Activated CD4-positive, CD25-positive, alpha-beta regulatory T cell treated with anti-CD3 and anti-CD28 coated beads, Interleukin-2, amount 50 U/mL, for 24 hours (primary cell): ENCODE measurements at places on chromosomes 16 and 17.

DNA sequence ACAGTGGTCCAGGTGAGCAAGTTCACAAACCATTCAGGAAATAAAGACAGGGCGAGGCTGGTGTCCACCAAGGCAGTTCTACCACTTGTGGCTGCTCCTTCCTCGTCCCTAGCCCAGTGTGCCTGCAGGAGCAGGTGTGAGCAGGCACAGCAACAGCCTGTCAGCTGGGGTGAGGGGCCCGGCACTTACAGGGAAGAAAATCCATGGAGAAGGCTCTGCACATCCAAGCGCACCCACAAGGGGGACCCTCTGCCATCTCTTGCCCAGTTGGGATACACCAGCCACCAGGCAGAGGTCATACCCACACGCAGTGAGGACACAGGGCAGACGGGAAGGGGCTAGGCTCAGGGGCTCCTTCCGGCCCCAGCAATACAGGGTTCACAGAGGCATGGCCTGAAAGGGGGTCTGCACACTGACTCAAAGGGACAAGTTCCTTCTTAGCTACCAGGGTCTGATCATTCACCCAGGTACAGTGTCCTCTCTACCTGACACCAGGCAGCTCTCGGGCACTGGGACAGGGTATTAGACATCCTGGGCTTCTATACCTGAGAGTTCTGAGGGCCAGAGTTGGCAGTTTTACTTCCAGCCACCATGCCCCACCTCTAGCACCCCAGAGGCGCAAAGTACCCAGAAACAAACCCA is 27.0 kb downstream of the CDIP1 start:
- no peak for ATAC-seq

- ATAC-seq = no peak
Observed at GRCh38 chr17:7238420-7239090, 702 bp downstream of the PHF23 start.

- no peak for ATAC-seq
Observed at GRCh38 chr17:70434536-70435490, 265.5 kb downstream of the KCNJ2 start.

- ATAC-seq = no peak
Observed at GRCh38 chr17:39144416-39144840, 7.0 kb downstream of the PLXDC1 start.

DNA sequence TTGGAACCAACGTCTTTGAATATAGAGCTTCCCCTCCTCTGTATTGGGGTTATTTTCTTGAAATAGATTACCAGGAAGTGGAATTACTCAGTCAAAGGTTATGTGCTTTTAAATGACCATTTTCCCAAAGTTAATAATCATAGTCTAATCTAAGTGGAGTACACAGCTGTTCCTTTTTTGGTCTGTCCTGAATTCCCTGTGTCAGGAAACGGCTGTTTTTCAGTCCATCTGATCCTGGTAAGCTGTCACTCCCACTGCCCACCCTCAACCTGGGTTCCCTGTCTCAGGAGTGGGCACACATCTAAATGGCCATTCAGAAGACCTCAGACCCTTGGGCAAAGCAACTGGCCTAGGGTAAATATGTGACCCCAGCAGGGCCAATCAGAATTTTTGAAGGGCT is 57.6 kb upstream of the KSR1 start:
- ATAC-seq = no peak

DNA sequence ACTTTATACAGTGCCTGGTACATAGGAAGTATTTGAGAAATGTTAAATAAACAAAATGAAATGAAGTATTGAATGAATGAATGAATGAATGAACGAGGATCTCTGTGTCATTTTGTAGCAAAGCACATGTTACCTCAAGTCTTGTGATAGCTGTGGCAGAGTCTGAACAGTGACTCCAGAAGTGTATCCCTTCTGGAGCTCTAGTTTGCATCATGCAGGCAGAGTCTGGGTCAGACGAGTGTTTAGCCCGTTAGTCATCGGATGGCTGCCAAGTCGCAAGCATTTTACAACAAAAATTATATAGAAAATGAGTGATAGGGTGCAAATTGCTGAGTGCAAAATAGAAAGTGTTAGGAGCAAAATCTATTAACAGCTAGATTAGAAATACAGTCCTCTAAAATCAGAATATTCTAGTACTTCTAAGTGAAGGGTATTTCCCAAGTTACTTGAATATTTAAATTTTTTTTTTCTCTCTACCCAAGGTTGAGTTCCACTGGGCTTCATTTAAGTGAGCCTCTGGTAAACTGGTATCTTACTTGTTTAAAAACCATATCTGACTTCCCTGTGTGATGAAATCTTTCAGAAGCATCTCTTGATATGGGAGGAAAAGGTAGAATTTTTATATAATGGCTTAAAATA is 113.3 kb downstream of the FTO start:
- no peak for ATAC-seq

DNA sequence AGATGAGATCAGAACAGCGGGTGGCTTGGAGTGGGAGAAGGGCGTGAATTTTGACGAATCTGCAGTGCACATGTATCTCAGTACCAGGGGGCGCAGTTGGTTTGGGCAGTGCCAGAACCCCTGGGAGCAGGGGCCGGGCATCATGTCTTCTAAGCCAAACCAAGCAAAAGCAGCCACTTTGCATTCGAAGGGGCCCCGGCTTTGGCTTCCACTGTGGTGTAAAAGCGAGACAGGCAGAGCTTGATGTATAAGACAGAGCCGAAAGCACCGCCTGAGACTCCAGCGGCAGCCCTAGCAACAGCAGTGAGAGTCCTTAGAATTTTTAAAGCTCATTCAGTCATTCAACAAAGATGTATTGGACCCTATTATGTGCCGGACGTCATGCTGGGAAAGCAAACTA is 3.8 kb upstream of the XYLT1 start:
- no peak for ATAC-seq

DNA sequence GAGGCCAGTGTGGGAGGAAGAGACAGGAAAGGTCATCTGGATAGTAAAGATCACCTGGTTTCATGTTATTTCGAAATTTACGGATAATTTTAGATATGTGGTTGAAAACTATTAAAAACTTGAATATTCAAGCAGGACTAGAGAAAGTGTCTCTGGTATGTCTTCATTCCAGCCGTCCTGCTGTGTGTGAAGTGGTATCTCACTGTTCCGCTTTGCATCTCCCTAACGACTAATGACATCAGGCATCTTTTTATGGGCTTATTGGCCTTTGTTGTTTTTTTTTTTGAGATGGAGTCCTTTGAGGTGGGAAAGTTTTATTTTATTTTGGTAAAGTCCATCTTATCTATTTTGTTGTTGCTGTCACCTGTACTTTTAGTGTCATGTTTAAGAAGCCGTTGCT is 214.4 kb upstream of the CHMP6 start:
- ATAC-seq = no peak

DNA sequence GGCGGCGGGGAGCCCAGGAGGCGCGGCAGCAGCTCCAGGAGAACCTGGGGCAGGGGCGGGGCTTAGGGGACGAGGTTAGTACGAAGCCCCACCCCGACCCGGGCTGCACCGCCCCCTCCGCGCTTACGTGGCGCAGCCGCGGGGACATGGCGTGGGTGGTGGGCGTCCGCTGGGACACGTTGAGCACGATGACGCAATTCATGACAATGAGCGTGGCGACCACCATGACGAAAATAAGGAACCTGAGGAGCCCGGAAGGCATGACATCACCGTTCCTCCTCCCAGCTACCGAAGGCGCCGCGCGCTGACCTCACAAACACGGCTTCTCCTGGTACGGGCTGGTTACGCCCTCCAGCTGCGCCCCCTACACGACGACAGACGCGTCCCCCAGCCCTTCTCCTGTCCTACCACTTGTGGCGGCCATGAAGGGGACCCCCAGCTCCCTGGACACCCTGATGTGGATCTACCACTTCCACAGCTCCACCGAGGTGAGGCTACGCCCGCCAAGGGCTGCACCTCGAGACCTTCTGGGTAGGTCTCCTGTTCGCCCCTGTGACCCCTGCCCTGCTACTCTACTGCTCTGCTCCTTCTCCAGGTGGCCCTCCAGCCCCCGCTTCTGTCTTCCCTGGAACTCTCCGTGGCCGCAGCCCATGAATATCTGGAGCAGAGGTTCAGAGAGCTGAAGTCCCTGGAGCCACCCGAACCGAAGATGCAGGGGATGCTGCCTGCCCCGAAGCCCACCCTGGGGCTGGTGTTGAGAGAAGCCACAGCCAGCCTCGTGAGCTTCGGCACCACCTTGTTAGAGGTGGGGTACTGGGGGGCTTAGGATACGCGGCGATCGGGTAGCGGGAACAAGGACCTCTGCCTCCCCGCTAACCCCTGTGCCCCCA is at the start of gene C17orf107:
Gene C17orf107, plus strand, starts transcription at position 196 of the 890 bp plus-strand sequence. Its CDS starts 227 bp downstream, at position 423.
- peak; percentile 82 for ATAC-seq

DNA sequence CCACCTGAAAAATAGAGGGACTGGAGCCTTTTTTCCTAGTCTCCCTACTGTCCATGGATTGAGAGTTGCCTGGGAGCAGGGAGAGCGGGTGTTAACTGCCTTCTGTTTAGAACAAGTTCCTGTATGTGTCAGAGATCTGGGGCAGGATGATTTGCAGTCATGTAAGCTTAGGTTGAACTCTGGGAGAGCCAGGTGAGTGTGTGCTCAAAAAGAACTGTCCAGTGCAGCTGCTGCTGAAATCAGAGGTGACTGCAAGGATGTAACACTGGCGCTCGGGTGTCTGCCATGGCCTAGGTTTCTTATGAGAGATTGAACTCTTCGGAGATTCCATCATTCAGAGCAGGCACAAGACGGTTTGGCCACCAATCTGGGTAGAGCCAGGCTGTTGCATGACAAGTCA is 432.5 kb downstream of the CDH13 start:
- ATAC-seq = no peak

DNA sequence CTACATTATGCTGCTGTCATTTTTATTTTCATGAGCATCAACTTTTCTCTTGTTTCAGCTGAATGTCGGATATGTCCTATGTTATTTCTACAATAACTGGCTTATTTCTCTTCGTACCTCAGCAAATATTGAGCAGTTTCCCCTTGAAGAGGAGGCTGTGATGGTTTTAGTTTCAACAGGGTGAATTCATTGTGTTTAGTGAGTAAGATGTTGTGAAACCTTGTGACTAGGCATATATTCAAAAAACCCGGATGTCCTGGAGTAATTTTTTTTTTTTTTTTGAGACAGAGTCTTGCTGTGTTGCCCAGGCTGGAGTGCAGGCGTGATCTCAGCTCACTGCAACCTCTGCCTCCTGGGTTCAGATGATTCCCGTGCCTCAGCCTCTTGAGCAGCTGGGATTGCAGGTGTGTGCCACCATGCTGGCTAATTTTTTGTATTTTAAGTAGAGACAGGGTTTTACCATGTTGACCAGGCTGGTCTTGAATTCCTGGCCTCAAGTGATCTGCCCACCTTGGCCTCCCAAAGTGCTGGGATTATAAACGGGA is 11.1 kb downstream of the CPD start:
- no peak for ATAC-seq

GRCh38 chr16:68995011-68995504 is 110.4 kb upstream of the HAS3 start:
- ATAC-seq = no peak

DNA sequence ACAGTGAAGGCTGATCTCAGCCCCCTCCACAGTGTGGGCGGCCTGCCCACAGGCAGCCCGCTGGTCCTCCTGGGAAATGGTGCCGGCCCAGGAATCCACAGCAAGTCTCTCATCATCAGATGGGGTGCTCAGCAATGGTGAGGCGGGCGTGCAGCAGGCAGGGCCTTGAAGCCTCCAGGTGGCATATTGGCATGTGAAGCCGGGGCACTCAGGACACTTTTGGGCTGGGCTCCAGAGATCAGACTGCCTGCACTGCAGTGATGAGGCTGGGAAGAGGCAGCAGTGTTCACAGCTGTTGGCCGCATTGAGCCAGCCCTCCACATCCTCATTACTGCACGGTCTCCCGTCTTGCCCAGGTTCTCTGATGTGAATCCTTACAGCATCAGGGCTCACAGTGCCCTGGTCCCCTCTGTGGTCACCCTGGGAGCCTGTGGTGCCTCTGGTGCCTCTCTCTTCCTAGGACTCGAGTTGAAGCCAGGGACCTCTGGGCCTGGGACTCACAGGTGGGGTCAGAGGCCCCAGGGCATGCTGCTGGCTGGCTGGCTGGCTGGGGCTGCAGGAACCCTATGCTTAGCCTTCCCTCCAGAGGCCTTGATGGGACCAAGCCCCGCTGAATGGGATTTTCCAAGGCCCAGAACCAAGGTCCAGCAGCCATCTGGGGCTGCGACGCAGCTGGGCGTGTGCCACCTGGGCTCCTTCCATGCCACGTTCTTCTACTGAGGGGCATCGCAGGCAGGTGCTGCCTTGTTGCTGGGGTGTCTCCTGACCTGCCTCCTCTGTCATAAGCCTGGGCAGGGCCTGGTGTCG is 48.6 kb downstream of the TNFRSF13B start:
- ATAC-seq = no peak

- no peak for ATAC-seq
Observed at GRCh38 chr17:29891131-29891530, 38.9 kb downstream of the SSH2 start.

GRCh38 chr17:34874478-34874877 is 86.8 kb downstream of the CCT6B start:
- ATAC-seq = no peak

DNA sequence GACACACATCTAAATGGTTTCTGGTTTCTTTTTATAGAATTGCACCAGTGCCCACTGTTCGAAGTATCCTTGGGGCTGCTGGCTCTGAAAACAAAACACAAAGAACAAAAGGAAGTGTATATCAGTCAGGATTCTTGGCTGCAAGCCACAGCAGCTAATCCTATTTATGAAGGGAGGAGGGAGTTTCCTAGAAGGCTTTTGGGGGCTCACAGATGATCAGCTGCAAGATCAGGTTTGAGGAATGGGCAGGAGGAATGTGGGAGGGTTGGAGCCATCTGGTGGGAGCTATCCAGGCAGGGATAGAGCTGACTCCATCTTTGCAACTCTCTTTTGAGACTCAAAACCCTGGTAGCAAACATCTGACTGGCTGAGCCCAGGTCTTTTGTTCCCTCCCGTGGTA is 118.3 kb upstream of the EEF2KMT start:
- no peak for ATAC-seq

- ATAC-seq = no peak
Observed at GRCh38 chr17:54785643-54786268, 114.9 kb upstream of the TOM1L1 start.

GRCh38 chr17:63985387-63986140 is 12.6 kb upstream of the PRR29 start:
- no peak for ATAC-seq

DNA sequence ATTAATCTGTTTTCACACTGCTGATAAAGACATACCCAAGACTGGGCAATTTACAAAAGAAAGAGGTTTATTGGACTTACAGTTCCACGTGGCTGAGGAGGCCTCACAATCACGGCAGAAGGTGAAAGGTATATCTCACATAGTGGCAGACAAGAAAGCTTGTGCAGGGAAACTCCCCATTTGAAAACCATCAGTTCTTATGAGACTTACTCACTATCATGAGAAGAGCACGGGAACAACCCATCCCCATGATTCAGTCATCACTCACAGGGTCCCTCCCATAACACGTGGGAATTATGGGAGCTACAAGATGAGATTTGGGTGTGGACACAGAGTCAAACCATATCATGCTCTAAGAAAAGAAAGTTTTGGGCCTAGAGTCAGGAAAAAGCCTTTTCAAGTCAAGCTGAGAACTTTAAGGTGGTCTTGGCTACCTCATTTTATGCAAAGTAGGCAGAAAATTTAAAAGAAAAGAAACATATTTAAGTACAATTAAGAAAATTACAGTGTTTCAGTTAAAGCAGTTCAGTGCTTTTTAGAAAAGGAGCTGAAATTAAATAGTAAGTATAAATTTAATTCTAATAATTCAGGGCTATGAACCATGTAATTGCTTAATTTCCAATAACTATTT is 24.9 kb upstream of the CRYM start:
- peak; percentile 44 for ATAC-seq

GRCh38 chr16:54373534-54374520 is 87.2 kb upstream of the IRX3 start:
- no peak for ATAC-seq
